T-helper 2 cell (primary cell): ENCODE measurements at places on chromosomes 1 and 21.

DNA sequence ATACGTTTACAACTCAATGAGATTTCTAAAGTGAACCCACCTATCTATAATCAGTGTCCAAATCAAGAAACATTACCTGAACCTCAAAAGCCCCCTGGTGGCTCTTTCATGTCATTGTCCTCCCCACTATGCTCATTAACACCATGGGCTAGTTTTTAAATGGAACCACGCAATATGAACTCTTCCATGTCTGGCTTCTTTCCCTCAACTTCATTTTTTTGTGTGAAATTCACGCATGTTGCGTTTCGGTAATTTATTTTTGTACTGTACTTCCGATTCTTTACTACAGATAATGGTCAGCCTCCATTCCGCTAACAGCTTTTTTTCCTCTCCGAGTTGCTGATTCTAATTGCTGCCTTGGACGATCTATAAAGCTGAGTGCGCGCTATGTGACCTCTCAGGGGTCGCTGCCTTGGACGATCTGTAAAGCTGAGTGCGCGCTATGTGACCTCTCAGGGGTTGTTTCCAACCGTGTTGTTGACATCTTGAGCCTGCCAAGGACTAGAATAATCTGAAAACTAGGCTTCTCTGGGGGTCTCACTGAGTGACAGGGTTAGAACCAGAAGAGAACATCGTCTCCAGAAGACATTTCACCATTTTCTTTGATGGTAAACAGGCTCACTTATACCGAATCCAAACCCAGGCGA lies 1.1 kb upstream of the CACYBP start:
- peak; percentile 20 for DNase-seq

- DNase-seq: no peak
These were observed at the start of gene CAMK1G for GRCh38 chr1:209583408-209583807. TSS of gene CAMK1G (plus strand) at chr1:209583714. CDS start at chr1:209594984, 11,270 bp downstream.

DNA sequence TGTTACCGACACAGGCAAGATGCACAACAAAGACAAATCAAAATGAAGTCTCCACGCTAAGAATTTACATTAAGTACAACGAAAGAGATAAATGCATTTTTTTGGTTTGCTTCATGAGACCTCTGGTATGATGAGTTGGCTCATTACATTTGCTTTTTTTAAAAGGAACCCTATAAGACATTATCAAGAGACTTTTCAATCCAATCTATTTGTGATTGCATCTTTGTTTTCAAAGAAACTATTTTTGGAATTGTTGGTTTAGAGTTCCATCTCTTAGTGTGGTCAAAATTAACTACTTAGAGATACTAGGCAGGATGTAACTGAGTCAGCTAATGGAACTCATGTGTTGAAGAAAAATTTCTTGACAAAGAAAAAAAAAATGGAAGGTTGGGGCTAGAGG lies 200.1 kb downstream of the ZC3H11B start:
- DNase-seq: no peak

- no peak for DNase-seq
These were observed 98.6 kb upstream of the LPGAT1 start for GRCh38 chr1:211928993-211929637.

GRCh38 chr1:162578071-162578700 lies 16.7 kb downstream of the UAP1 start:
- no peak for DNase-seq

DNA sequence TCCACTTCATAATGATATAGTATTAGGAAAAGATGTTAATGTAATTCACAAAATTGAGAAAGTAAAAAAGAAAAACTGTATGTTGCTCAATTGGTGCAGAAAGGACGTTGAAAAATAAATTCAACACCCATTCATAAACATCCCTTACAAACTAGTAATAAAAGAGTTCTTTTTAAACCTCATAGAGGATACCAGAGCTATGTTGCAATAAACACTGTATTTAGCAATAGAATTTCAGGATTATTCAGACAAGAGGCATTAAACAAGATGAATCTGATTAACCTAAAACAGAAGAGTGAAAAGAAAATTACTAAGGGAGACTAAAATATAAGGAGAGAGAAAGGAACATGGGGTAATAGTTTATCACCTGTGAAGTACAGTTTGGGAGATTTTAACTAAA lies 154.8 kb downstream of the NTPCR start:
- no peak for DNase-seq

- no peak for DNase-seq
These were observed 72.4 kb upstream of the TIAM1 start for GRCh38 chr21:31416465-31416864.

DNA sequence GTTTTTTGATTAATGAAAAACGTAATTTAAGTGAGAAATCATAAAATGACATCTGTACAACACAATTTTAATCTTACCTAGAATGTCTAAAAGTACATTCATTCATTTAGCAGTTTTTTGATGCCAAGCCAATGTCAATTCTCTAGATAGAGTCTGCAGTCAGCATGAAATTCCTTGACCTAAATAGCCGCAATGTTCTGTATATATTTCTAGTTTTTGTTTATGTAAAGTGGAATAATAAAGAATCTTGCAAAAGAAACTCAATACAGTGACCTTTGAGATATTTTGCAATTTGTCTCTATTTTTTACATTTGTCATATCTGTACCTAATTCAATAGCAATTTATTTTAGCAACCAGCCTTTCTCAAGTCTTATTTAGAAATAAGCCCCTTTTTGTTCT lies 176.0 kb downstream of the ATP6V1G3 start:
- DNase-seq: no peak
